COLO829 (cell line): ENCODE measurements at places on chromosomes 2 and 18.

DNA sequence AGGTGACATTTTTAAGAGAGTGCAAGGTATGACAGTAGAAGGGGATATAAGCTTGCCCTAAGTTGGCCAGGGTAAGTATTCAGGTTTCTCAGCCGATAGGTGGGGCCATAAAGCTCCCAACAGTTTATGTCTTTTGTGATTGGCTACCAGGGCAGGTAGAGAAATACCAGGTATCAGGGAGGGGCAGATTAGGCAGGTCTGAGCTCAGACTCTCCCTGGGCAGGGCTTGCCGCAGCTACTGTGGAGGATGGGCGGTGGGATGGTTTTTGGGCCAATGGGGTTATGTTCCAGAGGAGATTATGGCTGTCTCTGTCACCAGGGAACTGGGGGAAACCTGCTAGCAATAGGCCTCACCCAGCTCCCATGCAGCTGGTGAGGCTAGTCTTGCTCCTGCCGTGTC lies 211.6 kb downstream of the PTH2R start:
- no peak for DNase-seq

DNA sequence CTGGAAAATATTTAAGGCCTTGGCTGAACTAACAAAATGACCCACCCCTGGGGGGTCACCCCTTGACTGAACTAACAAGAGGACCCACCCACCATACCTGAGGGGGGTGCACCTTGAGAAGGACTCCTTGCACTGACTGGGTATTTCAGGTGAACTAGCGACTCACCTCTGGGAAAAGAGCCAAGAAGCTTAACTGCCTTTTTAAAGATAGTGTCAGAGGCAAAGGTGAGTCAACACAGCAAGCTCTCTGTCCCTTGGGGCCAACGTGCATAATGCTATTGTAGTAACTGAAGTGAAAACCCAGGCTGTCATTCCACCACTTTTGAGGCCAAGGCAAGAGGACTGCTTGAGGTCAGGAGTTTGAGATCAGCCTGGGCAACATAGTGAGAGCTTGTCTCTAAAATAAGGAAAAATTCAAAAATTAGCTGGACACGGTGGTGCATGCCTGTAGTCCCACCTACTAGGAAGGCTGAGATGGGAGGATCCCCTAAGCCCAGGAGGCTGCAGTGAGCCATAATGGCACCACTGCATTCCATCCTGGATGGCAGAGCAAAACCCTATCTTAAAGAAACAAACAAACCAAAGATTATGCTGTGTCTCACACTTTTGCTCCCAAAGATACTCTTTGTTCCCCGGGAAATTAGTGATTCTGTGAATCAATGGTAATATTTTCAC lies 36.4 kb upstream of the ZCCHC2 start:
- DNase-seq = no peak

DNA sequence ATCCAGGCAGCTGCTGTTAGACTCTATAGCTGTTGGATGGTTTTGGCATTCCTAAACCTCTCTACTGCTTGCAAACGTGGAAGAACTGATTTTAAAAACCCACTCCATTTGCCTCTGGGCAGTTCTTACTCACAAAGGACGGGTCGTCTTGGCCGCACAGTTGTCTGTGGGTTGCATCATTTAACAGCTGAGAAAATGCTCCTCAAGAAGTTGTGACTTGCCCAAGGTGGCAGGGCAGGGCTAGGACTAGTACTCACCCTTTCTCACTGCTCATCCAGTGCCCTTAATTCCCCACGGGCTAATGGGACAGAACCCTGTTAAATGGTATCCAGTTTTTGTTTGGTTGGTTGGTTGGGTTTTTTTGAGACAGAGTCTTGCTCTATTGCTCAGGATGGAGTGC lies 997 bp upstream of the DRC1 start:
- no peak for DNase-seq

DNA sequence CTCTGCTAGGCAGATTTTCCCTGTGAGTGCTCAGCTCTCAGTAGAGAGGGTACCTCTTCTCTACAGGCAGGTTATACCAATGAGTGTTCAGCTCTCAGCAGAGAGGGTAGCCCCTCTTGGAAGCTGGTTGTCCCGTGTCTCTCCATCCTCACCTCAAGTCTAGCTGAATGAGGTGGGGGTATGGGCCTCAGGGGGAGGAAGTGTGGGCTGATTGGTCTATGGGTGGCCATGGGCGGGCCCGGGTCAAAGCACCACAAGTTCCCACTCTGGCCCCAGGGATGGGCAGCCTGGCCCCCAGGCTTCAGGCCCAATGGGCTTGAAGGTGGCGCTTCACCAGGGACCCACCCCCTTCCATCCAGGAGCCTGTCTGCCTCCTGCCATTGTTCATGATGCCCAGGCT lies 17.0 kb upstream of the MBD2 start:
- no peak for DNase-seq

DNA sequence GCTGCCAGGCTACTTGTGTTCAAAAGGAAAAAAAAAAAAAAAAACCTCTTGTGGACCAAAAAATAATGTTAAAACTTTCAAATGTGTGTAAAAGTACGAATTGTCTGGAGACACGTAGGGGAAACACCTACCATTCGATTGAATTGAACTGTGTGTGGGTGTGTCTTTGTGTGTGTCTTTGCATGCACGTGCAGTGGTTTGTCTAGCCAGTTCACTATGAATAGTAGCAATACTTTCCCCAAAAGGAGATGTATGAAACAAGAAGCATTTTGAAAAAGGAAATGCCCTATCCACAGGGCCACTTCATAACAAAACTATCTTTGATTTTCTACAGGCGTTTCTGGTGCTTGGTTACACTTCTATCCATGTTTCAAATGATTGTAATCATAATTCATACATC lies 186.8 kb downstream of the RPRM start:
- DNase-seq = no peak

DNA sequence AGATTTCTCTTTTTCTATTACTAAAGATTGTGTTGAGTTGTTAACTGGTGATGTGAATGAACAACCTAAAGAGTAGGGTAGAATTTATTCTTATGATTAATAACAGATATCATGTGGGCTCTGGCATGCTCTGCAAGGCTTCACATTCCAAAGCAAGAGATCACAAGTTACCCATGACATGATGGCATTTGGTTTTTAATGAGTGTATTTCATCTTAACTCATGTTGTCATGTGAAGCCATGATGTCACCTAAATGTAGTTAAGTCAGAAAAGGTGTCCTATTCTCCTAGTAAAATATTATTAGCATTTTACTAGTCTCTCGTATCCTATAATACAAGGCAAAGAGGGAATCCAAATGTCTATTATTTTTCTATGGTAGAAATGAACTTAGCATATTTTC lies 678.0 kb downstream of the ARHGAP15 start:
- DNase-seq = no peak

- DNase-seq = no peak
Observed at GRCh38 chr2:43224571-43225092, 1.8 kb downstream of the ZFP36L2 start.

DNA sequence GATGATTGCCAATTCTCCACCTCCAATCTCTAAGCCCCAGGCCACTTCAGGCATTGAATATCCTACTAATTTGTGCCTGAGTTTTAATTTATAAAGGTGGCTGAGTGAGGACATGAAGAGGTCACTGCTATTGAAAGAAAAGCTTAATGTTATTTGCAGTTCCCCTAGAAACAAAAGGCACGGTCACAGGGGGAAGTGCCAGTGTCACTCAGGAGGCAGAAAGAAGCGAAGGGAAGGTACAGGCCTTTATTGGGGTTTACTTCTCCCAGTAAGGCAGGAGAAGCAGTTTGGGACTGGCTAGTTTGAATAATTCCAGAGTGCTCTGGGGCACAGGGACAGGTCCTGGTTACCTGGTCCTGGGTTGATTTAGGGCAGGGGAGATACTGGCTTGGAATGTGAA lies 1.7 kb upstream of the ABHD1 start:
- DNase-seq = no peak

DNA sequence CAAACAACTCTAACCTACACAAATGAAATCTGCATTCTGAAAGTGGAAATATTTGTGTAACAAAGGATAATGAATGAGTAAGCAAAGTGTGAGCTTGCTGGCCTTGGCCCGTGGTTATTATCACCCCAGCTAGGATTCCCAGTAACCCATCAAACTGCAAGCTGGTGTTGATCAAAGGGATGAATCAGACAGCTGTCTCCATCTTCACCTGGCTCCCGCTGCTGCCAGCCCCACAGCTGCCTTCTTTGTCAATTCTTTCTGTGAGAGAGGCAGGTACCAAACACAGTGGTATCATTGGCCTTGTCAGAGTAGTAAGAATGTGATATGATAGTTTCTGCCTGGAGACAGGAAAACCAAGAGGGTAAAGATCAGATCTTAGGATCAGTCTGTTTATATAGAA lies 25.2 kb upstream of the RGPD4 start:
- no peak for DNase-seq

DNA sequence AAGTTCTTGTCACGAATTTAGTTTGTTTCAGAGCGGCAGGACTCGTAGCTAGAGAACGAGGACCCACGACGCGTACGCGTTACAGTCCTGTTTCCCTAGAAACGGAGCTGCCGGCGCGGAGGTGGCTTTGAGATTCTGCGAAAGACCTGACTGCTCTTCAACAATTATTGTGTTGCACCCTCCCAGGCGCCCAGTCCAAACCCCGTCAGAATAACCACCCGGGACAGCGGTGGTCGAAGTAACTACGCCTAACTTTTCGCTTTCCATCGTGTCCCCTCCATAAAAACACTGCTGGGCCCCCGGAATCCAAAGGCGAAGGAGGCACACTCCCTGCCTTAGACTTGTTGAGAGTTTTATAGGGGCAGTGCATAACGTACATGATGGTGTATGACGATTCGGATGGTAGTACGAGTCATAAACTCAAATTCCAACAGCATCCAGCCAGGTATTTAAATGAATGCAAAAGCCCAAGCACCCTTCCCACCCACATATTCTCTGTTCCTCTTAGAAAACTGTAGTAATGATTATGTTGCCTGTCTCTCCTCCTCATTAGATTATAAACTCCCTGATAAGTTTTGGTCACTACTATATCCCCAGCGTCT lies 651 bp upstream of the STAM2 start:
- no peak for DNase-seq

GRCh38 chr18:23281626-23282436 lies 146.5 kb downstream of the CABLES1 start:
- peak; percentile 67 for DNase-seq

DNA sequence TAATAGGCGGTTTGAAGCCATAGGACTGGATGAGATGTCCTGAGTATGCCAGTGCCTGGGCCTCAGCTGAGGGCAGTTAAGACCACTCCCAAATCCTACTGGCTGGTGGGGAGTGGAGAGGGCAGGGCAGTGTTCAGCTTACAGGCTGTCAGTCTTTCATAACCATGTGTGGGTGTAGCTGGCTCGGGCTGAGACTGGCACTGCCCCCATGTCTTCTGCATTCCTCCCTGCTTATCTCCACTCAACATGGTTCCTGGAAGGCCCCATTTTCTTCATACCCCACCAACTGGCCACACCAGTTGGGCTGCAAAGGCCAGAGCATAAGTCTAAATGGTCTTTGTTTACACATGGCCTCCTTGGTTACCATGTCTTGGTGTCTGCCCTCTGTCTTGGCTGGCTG lies 17.2 kb upstream of the IL37 start:
- DNase-seq = no peak

DNA sequence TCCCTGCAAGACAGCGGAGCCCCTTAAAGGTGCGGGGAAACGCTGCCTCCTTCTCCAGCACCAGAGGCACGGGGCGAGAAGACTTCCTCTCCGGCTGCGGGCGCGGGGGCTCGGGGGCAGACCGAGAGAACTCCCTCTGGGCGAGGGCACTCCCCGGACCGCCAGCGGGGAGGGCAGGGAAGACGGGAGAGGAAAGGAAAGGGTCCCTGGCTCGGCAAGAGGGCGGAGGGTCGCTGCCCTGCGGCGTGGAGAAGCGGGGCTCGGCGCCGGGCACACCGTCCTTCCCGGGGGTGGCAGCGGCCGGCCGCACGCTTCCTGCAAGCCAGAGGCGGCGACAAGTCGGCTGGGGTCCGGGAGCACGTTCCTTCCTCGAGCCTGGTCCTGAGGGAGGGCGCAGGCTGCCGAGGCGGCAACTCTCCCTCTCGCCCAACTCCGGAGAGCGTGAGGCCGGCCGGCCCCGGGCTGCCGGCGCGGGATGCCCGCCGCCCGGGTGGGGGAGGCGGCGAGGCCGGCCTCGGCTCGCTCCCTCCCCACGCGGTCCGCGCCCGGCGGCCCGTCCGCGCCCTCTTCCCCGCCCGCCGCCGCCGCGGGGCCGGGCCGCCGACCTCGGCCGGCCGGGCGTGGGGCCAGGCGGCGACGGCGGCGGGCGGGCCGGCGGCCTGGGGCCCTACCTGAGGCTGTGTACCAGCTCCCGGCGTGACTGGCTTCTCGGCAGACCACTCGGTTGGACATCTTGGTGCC lies 1.1 kb downstream of the MEMO1 start:
- DNase-seq = no peak

GRCh38 chr18:54388203-54389142 lies 30.8 kb downstream of the C18orf54 start:
- peak; percentile 70 for DNase-seq

DNA sequence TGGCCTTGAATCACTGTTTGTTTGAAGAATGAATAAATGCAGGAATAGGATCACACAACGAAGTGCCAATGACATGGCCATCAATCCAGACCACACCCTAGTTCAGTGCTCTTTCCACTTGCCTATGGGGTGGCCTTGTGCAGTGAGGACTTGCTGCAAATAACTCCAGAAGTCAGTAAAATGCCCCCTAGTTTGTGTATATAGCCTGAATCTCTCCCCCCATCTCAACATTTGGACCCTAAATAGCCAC lies 299 bp downstream of the FABP1 start:
- DNase-seq = no peak

DNA sequence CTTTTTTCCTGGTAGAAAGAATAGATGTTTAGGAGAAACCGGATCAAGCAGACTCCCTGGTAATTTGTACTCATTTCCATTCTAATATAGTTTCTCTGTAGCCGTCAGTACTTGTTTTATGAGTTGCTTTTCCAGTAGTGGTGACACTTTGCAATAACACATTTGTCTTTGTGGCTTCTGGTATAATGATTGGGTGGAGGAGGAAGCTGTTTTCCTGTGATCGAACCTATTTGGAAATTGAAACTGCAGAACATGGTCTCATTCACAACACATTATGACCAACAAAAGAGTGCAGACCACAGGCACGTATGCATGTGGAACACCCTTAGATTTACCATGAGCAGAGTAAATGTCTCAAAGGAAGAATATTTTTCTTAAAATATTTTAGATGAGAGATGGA lies 7.6 kb upstream of the SERPINB12 start:
- no peak for DNase-seq

DNA sequence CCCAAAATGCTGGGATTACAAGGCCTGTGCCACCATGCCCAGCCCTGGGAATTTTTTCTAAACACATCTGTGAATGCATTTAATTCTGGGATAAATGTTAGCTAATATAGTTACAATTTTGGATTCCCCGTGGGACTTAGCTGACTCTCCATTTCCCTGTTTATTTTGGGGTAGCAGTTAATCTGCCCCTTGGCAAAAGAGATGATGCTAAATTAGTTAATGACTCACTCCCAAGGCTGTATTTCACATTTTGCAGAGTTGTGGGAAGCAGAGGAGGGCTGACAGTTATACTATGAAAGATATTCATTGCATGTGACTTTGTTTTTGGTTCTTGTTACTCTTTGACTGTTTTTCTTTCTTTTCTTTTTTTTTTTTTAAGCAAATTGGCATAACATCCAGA lies 3.2 kb downstream of the MTHFD2 start:
- DNase-seq = no peak
